C1 segment of cervical spinal cord (tissue), 14 donors: ENCODE measurements at places on chromosomes 13 and 19.

DNA sequence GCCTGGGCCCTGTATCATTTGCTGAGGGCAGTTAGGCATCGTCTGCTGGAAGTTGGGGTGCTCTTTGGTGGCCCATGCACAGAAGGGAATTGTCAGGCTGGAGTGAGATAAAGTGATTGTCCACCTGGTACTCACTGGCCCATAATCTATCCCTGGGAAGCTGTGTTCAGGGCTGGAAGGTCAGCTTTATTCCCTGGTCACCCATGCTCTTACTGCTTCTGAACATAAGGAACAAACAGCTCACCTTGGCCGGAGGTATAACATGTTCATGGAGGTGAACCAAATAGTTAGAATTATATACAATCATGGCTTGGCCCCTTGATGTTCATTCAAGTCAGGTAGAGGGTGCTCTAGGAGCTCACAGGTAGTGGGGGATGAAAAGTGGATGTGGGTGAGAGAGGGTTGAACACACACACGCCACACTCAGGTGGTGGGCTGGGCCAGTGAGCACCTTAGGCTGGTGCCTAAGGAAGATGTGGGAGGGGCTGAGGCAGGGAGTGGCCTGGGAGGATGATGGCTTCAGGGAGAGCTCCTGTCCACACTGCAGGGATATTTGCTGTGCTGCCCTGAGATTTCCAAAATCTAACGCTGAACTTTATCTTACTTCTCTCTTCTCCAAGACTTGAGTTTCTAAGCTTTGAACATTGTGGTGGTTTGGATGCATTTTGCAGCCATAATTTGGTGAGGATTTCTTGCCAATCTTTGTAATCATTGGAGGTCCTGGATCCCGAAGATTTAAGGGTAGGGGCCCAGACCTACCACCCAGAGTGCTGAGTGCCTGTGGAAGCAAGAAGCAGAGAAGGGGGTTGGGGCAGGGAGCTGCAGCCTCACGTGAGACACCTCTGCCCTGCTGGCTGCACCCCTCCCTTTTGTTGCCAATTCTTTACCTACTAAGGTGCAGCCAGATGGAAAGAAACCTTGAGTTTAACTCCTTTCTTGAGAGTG is 420.6 kb downstream of the ZNF536 start:
- no peak for DNase-seq

GRCh38 chr13:77409412-77409811 is 82.5 kb upstream of the MYCBP2 start:
- DNase-seq: no peak

DNA sequence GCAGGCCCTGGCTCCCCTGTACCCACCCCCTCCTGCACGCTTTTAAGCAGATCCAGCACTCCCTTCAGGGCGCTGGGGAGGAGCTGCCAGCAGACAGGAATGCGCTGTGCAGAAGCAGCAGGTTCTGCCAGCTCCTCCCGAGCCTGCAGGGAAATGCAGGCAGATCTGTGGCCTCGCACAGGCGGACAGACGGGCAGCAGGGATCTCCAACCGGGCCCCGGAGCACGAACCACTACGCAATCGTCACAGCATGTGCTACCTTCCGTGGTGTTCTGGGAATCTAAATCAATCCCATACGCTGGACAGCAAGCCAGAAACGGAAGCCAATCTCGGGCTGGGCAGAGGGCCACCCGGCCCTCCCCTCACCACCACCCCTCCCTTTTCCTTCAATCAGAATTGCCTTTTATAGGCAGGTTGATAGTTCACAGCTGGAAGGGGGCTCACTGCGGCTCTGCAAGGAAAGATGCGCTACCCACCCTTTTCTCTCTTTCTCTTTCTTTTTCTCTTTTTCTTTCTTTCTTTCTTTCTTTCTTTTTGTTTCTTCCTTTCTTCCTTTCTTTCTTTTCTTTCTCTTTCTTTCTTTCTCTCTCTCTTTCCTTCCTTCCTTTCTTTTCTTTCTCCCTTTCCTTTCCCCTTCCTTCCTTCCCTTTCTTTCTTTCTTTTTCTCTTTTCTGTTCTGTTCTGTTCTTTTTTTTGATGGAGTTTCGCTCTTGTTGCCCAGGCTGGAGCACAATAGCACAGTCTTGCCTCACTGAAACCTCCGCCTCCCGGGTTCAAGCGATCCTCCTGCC is 99.9 kb downstream of the GNG7 start:
- DNase-seq: peak; percentile 25

DNA sequence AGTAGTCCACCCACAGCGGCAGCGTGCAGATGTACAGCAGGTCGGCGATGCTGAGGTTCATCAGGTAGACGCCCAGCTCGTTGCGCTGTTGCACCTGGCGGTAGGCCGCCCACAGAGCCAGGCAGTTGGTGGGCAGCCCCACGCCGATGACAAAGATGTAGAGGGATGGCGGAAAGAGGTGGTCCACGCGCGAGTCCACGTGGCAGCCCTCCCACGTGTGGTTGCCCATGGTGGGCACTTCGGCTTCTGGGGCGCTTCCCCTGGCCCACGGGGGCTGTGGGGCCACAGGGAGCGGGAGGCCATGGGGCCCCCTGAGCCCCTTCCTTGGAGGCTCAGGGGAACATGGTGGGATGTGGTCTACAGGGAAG is 7.0 kb upstream of the OPA3 start:
- DNase-seq: no peak

DNA sequence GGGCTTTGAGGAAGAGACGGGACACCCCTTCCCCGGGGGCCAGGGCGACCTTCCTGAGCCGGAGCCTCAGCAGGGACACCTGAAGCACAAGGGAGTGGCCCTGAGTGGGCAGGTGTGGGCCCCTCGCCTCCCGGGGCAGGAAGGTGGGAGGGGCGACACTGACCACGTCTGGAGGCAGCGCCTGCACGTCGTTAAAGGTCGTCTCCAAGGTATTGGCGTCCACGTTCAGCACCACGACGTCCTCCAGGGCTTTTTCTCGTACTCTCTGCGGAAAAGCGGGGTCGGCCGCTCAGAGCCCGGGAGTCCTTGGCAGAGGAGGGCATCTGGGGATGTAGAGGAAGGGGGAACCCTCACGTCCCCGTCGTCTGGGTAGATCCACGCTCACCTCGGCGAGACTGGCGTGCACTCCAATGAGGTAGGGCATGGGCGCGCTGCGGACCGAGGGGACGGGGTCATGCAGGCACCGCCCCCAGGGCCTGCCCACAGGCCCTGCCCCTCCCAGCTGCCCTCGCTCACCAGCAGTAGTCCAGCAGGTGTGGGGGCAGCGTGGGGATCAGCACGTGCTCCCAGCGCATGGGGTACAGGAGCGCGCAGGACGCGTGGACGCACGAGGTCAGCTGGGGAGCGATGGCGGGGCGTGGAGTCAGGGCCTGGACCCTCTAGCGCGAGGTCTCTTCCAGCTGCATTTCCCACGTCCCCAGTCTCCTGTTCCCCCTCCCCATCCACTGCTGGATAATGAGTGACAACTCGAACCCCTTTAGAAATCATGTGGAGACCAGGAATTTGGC is 6.1 kb downstream of the DENND1C start:
- no peak for DNase-seq

DNA sequence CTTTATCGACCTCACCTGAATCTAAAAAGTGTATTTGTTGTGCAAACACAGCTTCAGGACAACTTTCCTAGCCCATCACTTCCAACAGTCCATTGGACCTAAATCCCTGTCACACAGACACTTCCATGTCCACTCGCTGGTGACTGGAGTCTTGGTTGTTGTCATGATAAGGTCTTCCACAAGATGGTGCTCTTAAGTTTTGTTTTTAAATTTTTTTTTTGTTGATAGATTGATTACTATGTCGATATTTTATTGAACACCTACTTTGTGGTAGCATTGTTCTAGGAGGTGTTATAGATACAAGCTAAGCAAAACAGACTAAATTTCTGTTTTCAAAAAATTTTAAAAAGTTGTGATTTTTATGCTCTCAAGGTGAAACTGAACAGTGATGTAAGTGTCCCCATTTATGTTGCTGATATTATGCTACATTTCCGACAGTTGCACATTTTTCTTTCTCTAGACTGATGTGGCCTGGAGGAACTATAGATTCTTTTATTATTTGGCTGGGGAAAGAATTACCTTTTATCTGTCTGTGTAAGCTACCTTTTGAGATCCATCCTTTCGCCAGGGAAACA is 8.1 kb upstream of the ERICH6B start:
- DNase-seq: no peak

- DNase-seq: no peak
Observed at GRCh38 chr19:8143041-8143440, 6.4 kb downstream of the FBN3 start.

DNA sequence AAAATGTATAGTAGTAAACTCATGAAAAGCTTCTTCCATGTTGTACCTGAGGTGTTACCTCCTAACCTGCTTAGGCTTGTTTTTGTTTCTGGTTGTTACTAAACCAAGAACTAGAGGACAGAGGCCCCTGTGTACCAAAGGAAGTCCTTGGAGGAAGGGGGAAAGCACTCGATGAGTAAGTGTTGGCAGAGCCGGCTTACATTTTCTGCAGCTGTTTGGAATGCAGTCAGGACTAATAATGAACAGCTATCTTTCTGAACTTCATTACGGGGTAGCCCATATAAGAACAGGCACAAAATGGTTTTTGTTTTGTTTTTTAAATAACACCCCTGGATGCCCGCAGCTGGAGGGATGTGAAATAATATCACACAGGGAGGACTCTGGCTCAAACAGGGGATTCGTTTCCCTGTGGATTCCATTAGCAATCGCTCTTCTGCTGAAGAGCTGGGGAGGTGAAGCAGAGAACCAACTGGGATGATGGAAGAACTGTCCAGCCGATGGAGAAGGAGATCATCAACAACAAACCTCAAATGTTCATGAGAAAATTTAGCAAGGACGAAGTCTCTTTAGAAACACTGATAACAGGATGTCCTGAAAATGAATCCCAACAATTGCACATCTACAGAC is 214.2 kb upstream of the MAB21L1 start:
- no peak for DNase-seq

DNA sequence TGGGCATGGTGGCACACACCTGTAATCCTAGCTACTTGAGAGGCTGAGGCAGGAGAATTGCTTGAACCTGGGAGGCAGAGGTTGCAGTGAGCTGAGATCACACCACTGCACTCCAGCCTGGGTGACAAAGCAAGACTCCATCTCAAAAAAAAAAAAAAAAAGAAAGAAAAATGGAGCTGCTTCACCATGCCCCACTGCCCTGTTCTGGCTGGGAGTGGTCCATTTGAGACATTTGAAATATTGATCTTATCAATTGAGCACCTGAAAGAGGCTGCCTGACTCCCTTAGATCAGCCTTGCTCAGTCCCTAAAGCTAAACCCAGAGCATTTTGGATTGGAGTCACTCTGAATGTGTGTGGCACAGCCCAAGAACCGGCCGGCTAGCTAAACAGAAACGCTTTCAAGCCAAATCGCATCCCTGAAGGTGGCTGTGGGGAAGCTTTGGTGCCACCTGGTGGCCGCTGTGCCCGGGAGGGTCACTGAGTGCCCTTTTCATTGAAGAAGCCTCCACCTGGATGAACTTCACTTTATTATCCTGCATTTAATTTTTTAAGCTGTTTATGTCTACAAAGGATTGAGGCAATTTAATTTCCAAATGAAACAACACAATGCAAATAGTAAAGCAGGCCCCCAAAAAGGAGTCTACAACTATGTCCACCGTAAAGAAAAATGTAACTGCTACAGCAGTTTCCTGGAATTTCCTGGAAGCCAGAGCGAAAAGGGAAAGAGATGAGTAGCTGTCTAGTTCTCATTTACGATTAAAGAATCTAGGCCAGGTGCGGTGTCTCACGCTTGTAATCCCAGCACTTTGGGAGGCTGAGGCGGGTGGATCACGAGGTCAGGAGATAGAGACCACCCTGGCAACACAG is 53.1 kb upstream of the SERPINE3 start:
- peak; percentile 32 for DNase-seq

GRCh38 chr19:5052515-5052914 is 83.6 kb downstream of the KDM4B start:
- DNase-seq: no peak
